ENCODE measurements at places on chromosomes 6 and 20.

DNA sequence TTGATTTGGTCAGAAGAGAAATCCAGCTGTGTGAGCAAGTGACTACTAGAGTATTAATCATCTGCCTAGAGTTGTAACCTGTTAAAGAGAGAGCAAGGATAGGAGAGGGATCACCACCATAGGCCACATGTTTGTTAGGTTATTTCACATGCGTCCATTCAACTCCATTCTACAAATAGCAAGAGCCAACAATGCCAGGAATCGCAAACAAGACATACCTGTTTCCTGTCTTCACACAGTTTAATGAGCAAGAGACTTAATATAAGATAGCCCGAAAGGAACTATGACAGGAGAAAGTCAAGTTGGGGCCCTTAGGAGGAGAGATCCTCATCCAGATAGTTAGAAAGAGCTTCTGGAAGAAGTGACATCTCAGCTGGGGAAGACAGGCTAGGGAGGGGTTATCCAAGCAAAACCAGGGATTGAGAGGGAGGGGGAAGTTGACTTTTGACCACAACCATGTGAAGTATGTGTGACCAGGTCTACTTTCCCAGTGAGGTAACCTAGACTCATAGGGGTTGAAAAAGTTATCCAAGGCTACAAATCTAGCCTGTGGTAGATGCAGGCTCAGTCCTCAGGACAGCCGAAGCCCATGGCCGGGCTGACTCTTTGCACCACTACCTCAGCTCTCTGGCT is 147.4 kb downstream of the ALDH8A1 start:
- DNase-seq = no peak

GRCh38 chr6:98514073-98514720 is 320.2 kb upstream of the POU3F2 start:
- no peak for DNase-seq

DNA sequence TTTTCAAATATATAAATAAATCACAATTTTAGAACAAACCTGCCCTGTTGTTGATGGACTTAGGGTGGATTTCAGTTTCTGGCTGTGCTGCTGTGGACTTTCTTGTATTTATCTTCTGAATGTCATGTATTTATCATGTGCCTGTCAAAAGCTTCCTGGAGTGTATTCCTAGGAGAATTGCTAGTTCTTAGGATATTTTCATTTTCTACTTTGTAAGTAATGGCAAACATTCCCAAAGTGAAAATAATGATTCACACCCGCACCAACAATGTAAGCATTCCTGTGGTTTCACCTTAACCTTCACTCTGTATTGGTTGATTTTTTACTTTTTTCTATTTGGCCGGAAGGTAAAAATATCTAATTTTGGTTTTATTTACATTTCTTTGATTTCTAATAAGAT is 387.8 kb downstream of the SMOC2 start:
- DNase-seq = no peak

DNA sequence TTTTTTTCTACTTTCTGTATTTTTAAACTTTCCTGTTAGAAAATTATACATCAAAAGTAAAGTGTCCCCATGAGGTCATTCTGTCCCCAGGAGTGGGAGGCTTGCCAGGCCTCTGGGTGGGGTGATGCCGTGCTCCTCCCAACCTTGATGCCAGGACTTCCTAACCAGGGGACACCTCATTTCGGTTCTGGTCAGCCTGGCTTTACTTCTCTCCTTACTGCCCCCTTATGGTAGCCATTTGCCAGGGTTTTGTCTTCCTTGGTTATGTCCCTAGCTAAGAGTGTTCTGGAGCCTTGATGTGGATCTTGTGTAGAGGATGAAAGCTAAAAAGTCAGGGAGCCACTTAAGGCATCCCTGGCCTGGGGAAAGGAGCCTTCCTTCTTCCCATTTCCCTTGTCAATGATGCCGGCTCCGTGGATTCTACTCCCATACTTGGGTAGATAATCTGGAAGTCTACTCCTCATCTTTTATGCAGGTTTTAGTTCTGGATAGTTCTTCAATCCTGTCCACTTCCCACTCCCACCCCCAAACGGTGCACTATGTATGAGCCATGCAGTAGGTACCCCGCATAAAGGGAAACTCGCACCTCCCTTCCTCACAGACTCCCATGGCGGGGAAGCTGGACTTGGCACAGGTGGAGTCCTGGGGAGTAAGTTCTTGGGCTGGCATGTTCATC is 164.1 kb upstream of the SALL4 start:
- DNase-seq = no peak

GRCh38 chr6:123533862-123534648 is 102.7 kb downstream of the TRDN start:
- DNase-seq = no peak
